Breast epithelium (tissue), 4 donors: ENCODE measurements at places on chromosomes 11 and 22. TPM values are rescaled to one million over a fixed set of nuclear protein-coding genes. Genes with fewer than 3 reads are reported as not detected.

GRCh38 chr11:119359365-119360214, 13.1 kb upstream of the MFRP start:
- no peak for DNase-seq
- no peaks in the 10 kb centered on the region for H3K4me1 ChIP-seq
- H3K27me3 ChIP-seq, result no peaks in the 10 kb centered on the region

DNA sequence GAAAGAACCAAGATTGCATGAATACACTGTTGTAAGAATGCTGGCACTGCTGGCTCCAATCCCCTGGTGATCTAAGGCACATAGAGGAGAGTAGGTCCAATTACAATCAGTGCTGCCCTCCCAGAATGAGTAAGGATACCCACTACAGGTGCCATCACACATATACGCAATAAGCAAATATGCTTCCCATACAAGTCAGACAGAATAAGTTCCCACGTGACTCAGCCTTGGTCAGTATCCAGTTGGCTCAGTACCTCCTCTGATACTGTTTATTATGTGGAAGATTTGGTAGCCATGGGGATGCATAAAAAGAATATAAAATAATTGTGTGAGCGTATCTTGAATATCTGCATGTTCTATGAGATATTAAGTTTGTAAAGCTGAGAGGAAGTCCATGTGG, 8.9 kb upstream of the OR2D3 start:
- no peak overlapping the region for H3K27ac ChIP-seq
- no peak overlapping the region for H3K4me3 ChIP-seq
- no peaks in the 10 kb centered on the region for H3K27me3 ChIP-seq
- DNase-seq, result no peak

The SMPD1 gene
- 30.4 TPM for total RNA-seq

GRCh38 chr11:78170413-78170812, 18.0 kb downstream of the KCTD21 start:
- no peak for DNase-seq
- H3K4me1 ChIP-seq, result no peaks in the 10 kb centered on the region
- H3K36me3 ChIP-seq, result no peaks in the 10 kb centered on the region
- no peaks in the 10 kb centered on the region for H3K27me3 ChIP-seq

The ETS1 gene
- 65.6 TPM for total RNA-seq

The OR52K1 gene
- under 0.01 TPM for total RNA-seq

DNA sequence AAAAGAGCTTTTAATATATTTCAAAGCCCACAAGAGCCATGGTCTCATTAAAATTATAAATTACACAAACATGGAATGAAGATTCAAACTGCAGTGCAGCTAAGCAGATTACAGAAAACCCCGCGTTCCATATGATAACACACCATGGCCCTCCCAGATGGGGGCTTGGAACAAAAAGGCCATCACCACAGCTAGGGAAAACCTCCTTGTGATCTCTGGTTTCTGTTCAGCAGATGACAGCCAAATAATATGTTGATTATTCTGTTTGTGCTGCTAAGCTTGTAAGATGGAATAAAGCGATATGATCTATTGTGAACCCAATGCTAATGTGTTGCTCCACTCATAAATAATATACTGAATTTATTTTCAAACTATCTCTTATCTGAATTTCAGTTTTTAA, 28.5 kb downstream of the IMMP1L start:
- no peak overlapping the region for H3K27ac ChIP-seq
- no peak for DNase-seq
- no peaks in the 10 kb centered on the region for H3K4me1 ChIP-seq
- no peaks in the 10 kb centered on the region for H3K36me3 ChIP-seq
- no peak overlapping the region for H3K4me3 ChIP-seq
- no peaks in the 10 kb centered on the region for H3K27me3 ChIP-seq

The OR8K3 gene
- not detected for total RNA-seq

DNA sequence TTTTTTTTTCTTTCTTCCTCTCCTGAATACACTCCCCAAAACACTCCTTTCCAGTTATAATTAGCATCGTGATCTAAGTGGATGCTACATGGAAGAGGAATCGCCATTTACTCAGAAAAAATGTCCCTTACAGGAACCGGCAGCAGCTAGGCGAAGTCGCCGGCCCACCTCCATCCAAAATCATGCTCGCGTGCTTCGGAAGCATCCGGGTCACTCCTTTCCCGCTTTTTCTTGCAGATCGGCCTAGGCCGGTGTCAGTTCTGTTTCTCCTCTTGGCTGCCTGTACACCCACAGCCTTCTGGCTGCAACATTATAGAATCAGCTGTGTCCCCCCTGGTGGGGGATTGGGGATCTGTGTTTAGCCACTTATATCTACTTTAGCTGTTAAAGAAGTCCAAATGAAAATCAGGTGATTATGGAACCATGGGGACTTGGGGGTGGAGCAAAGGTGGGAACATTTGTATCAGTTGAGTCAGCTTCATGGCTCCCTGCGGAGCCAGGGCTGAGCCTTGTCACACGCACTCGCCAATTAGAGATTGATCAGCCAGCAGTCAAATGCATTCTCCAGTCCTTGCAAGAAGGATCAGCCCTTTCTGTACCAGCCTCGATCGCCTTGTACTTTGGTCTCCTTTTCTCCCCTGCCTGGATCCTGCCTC, 36.3 kb downstream of the ASRGL1 start:
- no peak overlapping the region for H3K27ac ChIP-seq
- H3K27me3 ChIP-seq, result no peaks in the 10 kb centered on the region
- DNase-seq, result no peak
- no peaks in the 10 kb centered on the region for H3K36me3 ChIP-seq
- H3K4me1 ChIP-seq, result no peaks in the 10 kb centered on the region

The ARHGAP42 gene
- 26.2 TPM for total RNA-seq

- H3K27me3 ChIP-seq, result no peaks in the 10 kb centered on the region
- H3K36me3 ChIP-seq, result no peaks in the 10 kb centered on the region
- peaks cover 5% of the 10 kb centered on the region for H3K4me1 ChIP-seq
- peak overlapping the region; percentile 41 for H3K27ac ChIP-seq
- no peak for DNase-seq
- no peak overlapping the region for H3K4me3 ChIP-seq
These were observed 4.8 kb downstream of the DIXDC1 start for GRCh38 chr11:111941963-111942362.

DNA sequence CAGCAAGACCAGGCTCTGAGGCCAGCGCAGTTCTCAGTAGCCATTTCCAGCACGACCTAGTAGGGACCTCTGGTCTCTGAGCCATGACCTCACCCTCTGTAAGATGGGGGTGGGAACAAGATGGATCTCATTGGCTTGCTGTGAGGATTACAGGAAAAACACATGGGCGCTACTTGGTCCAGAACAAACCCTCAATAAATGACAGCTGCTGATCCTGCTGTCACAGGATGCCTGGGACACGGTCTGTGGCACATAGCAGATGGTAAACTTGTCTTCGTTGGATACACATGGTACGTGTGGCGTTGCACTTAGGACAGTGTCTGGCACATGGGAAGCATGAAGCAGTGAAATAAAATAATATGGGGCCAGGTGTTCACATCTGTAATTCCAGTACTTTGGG, 4.5 kb upstream of the KCTD17 start:
- H3K4me1 ChIP-seq, result no peaks in the 10 kb centered on the region
- no peak overlapping the region for H3K27ac ChIP-seq
- H3K36me3 ChIP-seq, result no peaks in the 10 kb centered on the region
- no peak overlapping the region for H3K4me3 ChIP-seq

- no peak overlapping the region for H3K4me3 ChIP-seq
- H3K27ac ChIP-seq, result no peak overlapping the region
- DNase-seq, result no peak
- H3K4me1 ChIP-seq, result no peaks in the 10 kb centered on the region
These were observed 78.1 kb upstream of the ALKBH3 start for GRCh38 chr11:43802509-43802908.

GRCh38 chr11:10931761-10932670, 74.2 kb upstream of the ZBED5 start:
- peak overlapping the region; percentile 90 for H3K4me3 ChIP-seq
- peak overlapping the region; percentile 94 for H3K27ac ChIP-seq
- H3K36me3 ChIP-seq, result no peaks in the 10 kb centered on the region
- no peaks in the 10 kb centered on the region for H3K4me1 ChIP-seq

The SAA1 gene
- total RNA-seq, result 78.1 TPM

The CTSW gene
- 1.6 TPM for total RNA-seq

GRCh38 chr11:124934862-124935547, 842 bp downstream of the HEPACAM start:
- no peaks in the 10 kb centered on the region for H3K36me3 ChIP-seq
- no peaks in the 10 kb centered on the region for H3K4me1 ChIP-seq
- no peak overlapping the region for H3K27ac ChIP-seq

The FXYD6 gene
- total RNA-seq, result 25.0 TPM

- peaks cover 26% of the 10 kb centered on the region for H3K4me1 ChIP-seq
- no peak for DNase-seq
- peak overlapping the region; percentile 50 for H3K4me3 ChIP-seq
- H3K27me3 ChIP-seq, result no peaks in the 10 kb centered on the region
- no peaks in the 10 kb centered on the region for H3K36me3 ChIP-seq
These were observed 63.0 kb downstream of the PPFIBP2 start for GRCh38 chr11:7576726-7577290.

The RRM1 gene
- total RNA-seq, result 52.0 TPM

DNA sequence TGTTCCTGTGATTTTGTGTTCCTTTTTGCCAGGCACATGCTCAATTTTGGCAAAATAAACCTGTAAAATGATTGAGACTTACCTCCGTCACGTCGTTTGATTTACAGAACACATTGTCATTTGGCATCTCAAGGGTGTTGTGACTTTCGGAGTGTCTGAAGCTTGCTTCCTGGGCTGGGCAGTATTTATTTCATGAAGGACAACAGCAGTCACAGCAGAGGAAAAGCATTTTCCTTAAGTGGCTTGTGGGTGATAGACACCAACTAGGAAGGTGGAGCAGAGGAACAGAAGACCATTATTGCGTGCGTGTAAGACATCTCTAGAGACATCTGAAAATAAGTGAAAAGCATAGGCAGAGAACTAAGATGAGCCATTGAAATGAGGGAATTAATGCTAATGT, 80.2 kb downstream of the SLC36A4 start:
- H3K4me3 ChIP-seq, result no peak overlapping the region
- H3K27me3 ChIP-seq, result no peaks in the 10 kb centered on the region
- no peaks in the 10 kb centered on the region for H3K36me3 ChIP-seq

DNA sequence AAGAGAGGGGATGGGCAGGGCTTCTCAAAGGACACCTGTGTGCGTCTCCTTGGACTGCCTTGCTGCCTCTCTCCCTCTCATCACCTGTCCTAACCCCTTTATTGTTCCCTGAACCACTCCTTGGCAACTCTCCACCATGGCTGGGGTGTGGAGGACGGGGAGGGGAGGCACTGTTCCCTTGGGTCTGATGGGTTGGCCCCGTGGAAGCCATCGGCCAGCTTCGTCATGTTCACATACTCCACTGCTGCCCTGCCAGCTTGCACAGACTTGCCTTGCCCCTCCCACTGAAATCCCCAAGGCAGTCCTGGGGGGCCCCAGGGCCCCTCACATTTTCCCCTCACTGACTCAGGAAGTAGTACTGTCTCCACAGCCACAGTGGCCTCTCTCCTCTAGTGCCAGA, 36.1 kb upstream of the LRRC32 start:
- H3K36me3 ChIP-seq, result no peaks in the 10 kb centered on the region
- H3K27ac ChIP-seq, result no peak overlapping the region
- H3K4me3 ChIP-seq, result no peak overlapping the region
- no peak for DNase-seq
- H3K4me1 ChIP-seq, result no peaks in the 10 kb centered on the region
- H3K27me3 ChIP-seq, result no peaks in the 10 kb centered on the region

The OR5B21 gene
- total RNA-seq, result not detected

The CSF2RB gene
- 3.8 TPM for total RNA-seq

DNA sequence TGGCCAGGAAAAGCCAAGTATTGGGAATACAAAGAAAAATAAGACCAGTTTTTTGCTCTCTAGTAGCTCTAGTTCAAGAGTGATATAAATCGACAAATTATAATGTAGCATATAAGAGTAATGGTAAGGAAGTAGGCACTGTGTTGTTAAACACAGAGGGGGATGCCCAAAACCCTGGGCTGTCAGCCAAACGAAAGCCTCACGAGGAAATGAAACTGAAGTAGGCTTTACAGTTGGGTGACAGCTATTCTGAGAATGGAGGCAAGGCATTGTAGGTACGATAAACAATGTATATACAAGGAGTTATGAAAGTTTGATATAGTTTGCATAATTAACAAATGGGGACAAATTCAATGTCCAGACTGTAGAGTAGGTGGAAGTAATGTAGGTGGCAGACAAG, 176.4 kb downstream of the FAM181B start:
- H3K27me3 ChIP-seq, result no peaks in the 10 kb centered on the region
- H3K4me1 ChIP-seq, result no peaks in the 10 kb centered on the region
- DNase-seq, result no peak
- H3K4me3 ChIP-seq, result no peak overlapping the region
- H3K27ac ChIP-seq, result no peak overlapping the region
- no peaks in the 10 kb centered on the region for H3K36me3 ChIP-seq

The TMEM218 gene
- 22.4 TPM for total RNA-seq

The UBQLN3 gene
- total RNA-seq, result 0.66 TPM

DNA sequence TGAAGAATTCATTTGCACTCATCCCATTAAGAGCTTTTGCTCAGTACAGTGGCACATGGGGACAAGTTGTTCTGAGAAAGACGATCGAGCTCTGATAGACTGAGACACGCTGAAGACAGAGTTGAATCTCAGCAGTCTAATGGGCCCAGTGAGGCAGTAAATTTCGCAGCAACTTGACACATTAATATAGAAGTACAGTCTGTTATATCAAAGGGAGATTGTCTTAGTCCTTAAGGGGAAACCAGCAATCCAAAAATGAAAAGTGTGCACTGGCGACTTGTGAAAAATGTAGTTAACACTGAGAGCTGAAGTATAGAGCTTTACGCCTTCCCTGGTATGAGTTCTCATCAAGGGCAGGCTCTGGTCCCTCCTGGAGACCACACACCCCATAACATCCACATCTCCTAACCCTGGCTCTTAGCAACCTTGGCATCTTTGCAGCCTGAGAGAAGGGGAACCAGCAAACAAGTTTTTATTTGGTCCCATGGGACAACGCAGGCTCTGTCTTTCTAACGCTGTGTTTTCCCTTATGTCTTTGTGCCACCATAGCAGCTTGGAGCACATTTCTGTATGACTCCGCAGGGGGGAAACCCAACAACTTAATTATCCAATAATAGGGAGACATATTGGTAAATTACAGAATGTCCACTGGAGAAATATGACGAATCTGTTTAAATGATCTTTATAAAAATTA, 952.5 kb downstream of the OPCML start:
- no peak overlapping the region for H3K27ac ChIP-seq
- H3K27me3 ChIP-seq, result no peaks in the 10 kb centered on the region
- no peak overlapping the region for H3K4me3 ChIP-seq
- no peak for DNase-seq
- H3K4me1 ChIP-seq, result no peaks in the 10 kb centered on the region

DNA sequence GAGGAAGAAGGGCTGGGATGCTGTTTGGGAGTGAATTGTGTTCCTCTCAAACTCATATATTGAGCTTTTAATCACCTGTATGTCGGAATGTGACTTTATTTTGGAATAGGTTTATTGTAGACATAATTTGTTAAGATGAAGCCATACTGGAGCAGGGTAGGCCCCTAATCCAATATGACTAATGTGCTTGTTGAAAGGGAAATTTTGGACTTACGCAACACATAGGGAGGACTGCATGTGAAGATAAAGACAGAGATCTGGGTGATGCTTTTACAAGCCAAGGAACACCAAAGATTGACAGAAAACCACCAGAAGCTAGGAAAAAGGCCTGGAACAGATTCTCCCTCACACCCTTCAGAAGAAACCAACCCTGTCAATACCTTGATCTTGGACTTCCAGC, 43.2 kb upstream of the OVCH2 start:
- no peak for DNase-seq
- H3K27me3 ChIP-seq, result no peaks in the 10 kb centered on the region
- H3K36me3 ChIP-seq, result no peaks in the 10 kb centered on the region
- H3K4me3 ChIP-seq, result no peak overlapping the region
- no peak overlapping the region for H3K27ac ChIP-seq
- no peaks in the 10 kb centered on the region for H3K4me1 ChIP-seq

The ANO5 gene
- 4.2 TPM for total RNA-seq

- DNase-seq, result no peak
- no peak overlapping the region for H3K27ac ChIP-seq
- no peaks in the 10 kb centered on the region for H3K4me1 ChIP-seq
- H3K36me3 ChIP-seq, result no peaks in the 10 kb centered on the region
- no peak overlapping the region for H3K4me3 ChIP-seq
These were observed 9.3 kb downstream of the CARD18 start for GRCh38 chr11:105130189-105130813.
